ENCODE measurements at places on chromosomes 5 and 9.

- DNase-seq, result no peak
Observed at GRCh38 chr9:133286523-133286922, 11.5 kb upstream of the ABO start.

GRCh38 chr9:135049460-135049859 lies 38.0 kb upstream of the OLFM1 start:
- DNase-seq, result no peak

GRCh38 chr5:115599924-115600323 lies 2.4 kb downstream of the TICAM2 start:
- no peak for DNase-seq

DNA sequence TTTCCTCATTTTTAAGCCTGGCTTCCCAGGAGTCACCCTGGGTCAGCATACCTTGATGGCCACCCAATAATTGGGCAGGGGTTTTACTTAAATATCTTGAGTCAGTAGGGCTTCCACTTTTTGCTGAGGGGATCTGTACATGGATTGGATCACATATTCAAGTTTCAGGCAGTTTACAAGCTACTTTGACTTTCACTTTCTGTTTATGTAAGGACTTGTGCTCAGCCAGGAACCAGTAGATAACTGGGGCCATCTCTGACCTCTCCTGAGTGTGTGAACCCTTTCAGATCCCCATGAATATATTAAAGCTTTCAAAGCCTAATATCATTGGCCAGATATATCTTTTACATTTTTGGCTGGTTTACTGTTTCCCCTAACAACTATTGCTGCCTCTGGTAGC lies 45.1 kb downstream of the SLCO6A1 start:
- DNase-seq, result no peak

DNA sequence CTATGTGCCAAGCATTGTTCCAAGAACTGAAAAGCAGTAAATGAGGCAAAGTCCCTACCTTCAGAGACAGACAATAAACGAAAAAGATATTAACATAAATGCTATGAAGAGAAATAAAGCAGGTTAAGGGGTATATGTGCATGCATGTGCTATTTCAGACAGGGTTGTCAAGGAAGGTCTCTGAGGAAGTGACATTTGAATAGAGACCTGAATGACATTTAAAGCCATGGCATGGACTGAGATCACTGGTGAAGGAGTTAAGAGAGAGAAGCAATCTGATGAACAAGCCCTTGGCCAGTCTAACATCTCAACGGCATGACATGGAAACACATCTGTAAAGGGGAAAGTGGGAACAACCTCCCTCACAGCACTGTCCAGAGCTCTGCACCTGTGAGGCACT lies 14.5 kb downstream of the FBXO10 start:
- no peak for DNase-seq

DNA sequence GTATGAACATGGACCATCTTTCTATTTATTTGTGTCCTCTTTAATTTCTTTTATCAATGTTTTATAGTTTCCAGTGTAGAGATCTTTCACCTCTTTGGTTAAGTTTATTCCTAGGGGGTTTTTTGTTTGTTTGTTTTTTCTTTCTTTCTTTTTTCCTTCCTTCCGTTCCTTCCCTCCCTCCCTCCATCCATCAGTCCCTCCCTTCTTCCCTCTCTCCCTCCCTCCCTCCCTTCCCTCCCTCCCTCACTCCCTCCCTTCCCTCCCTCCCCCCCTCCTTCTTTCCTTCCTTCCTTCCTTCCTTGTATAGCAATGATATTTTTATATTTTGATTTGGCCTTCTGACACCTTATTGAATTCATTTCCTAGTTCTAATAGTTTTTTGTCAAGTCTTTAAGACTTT lies 23.4 kb upstream of the IGFBPL1 start:
- DNase-seq, result no peak

- DNase-seq, result no peak
Observed at GRCh38 chr5:77824981-77825380, 48.8 kb upstream of the TBCA start.

DNA sequence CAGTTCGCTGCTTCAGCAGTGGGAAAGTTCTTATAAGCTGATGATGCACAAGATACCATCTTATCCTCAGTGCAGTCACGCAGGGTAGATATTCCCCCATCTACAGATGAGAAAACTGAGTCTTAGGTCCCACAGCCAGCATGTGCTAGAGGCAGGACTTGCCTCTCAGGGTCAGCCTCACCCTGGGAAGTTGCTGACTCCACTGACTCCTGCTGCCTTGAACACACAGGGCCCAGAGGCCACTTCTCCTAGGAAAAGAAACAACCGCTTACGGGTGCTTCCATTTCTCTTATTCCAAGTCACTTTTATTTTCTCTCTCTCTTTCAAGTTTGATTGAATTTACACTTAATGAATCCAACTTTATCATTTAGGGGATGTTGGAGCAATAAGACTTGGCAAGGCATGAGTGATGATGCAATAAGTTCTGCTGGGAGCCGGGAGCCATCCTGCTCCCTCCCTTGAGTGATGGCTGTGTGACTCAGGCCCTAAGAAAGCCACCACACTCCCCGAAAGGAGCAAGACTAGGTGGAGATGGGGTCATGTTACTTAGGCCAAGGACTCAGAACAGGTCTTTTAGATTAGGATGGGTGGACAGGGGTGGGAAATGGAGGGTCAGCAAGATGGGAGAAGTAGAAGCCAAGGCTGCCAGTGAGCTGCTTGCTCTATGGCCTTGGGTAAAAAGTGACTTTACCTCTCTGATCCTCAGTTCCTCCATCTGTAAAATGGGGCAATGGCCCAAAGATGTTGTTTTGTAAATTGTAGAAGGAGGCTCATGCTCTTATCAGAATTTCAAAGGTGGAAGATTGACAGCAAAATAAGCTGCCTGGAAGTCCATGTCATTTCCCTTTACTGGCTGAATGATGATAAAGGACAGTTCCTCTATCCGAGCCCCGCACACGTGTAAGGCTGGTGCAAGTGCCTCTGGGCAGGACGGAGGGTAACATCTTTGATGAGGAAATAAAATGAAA lies 67.4 kb upstream of the ZNF618 start:
- DNase-seq, result no peak

Measured in T-helper 9 cell (primary cell).